ENCODE measurements at places on chromosomes 13 and 19. TPM values are rescaled to one million over a fixed set of nuclear protein-coding genes. Genes with fewer than 3 reads are reported as not detected.
A peak's percentile ranks its signal among the peaks of the same experiment; 100 is the strongest.

GRCh38 chr13:19607523-19608078 is 25.9 kb upstream of the MPHOSPH8 start:
- DNase-seq, result no peak

DNA sequence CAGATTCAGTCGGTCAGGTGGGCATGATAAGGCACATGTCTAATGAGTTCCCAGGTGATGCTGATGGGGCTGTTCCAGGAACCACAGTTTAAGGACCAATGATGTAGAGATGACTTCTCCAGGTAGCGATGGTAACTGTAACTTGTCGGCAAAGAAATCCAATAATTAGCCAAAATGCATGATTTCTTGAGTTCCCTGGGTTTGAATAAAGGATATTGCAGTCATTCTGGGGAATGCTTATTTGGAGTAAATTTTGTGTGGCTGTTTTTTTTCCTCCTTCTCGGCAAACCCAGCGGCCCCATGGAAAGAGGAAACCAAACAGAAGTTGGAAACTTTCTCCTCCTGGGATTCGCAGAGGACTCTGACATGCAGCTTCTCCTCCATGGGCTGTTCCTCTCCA is at the start of gene OR7C2:
Gene OR7C2 (plus strand): TSS at position 301 of the 400 bp plus-strand sequence. CDS start 0 bp downstream, at position 301.
- DNase-seq, result no peak

DNA sequence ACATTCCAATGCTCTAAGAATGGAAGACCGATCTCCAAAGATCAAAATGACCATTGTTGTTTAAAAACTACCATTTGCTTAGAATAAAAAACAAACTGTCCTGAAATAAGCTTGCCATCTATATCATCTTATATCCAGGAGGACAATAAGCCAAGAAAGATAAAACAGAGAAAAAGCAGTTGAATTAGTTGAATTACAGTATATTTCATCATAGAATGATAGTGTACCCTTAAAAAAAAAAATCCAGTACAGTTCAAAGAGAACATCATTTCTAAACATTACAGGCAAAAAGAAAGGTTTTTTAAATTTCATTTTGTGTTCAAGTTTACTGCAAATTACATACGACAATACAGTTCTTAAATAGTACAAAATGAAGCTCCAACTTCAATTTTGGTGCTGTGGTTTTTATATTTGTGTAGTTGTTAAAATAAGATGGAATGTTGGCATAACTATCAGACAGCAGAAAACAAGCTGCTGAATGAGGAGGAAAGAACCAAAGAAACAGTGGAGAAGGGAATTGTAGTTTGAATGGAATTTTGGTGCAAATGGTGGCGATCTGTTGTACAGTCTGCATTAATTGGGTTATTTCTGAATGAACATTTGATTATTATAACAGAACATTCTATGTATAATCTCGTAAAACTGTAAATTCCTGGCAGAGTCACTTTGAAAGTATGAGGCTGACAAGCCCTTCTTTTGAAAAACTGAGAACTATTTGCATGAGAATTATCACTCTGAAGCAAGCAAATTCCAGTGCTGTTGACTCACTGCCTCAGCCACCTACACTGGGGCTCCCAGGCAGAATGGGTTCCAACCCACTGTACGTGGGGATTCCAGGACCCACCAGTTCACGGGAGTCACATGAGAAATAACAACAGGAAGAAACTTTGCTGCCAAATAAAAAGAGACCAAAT is 37.7 kb downstream of the LHFPL6 start:
- no peak for DNase-seq

DNA sequence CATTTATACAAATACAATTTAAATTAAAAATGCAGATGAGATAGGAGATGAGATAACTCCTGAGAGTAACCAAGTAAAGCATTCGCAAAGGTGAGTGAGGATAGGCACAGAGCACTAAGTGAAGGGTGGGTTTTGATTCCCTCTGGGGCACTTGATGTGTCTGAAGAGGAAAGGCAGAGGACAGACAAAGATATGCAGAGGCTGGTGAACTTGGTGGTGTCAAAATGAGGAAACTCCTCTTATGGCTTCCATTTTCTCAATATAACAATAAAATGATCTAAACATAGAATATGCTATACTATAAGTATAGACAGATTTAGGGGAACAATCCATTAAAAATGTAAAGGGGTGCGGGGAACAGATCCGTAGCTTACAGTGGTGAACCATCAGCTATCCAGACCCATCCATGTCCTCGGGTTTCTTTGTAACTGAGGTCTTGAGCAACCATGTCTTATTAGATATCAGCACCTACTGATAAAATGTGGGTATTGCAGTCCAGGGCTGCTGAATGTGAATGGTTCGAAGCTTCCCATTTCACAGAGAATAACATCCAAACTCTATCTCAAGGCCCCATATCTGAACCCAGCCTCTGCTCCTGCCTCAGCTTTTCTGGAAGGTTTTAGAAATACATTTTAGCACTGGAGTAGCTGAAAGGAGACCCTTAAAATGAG is 73.9 kb upstream of the SLC10A2 start:
- peak; percentile 63 for DNase-seq

The ZNF728 gene
- total RNA-seq, result not detected

DNA sequence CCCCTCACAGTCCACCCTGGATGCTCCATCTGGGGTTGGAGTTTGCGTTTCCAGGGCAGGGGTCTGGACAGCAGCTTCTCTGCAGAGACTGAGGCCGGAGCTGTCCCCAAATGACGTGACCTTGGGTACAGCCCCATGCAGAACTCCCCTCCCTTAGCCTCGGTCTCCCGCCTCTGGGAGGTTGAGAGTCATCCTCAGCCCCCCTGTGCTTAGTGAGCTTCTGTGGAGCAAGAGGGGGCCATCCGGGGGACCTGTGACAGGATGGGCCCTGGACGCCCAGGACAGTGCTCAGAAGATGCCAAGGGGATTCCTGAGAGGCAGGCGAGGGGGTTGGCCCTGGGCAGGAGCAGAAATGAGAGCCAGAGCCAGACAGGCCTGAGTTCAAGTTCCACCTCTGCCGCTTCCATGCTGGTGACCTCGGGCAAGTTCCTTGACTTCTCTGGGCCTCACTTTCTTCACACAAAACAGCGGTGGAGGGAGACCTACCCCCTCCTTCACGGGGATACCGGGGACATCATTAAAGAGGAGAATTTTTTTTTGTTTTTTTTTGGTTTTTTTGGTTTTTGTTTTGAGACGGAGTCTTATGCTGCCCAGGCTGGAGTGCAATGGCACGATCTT is 20.3 kb downstream of the SMIM24 start:
- no peak for DNase-seq

DNA sequence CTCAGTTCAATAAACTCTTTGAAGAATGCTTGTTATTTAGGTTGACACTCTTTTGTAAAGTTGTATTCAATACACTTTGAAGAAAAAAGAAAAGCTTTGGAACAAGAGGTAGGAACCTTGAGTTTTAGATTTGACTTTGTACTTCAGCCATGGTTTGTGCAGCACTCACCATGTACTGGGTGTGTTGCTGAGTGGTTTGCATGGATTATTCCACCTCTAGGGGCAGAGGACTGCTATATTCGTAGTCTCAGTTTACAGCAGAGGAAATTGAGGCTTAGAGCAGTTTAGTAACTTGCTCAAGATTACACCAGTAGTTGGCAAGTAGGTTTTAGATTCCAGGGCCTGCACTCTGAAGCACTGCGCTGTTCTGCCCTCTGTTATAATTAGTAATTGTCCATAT is 68.8 kb downstream of the DNAJC3 start:
- no peak for DNase-seq

DNA sequence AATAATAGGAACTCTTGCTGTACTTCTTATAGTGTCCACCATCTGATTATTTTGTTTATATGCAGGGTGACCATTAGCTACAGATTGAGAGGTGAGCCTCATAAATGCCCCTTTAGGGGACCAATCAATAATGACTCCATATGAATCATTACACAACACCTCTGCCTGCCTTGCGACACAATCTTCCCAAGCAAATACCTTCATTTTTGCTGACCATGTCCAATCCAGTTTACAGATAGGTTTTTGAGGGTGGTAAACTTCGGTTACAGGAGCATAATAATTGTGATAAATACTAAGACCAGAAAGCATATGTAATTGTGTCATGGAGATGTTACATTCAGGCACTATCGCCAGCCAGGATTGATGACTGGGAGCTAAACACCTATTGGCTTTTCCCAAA is 23.6 kb upstream of the IL17D start:
- no peak for DNase-seq

GRCh38 chr19:4624733-4625362 is 14.5 kb upstream of the TNFAIP8L1 start:
- DNase-seq, result no peak

The DCT gene
- 0.10 TPM for total RNA-seq

The KLHL1 gene
- not detected for total RNA-seq
